ENCODE measurements at places on chromosomes 12 and 14.

DNA sequence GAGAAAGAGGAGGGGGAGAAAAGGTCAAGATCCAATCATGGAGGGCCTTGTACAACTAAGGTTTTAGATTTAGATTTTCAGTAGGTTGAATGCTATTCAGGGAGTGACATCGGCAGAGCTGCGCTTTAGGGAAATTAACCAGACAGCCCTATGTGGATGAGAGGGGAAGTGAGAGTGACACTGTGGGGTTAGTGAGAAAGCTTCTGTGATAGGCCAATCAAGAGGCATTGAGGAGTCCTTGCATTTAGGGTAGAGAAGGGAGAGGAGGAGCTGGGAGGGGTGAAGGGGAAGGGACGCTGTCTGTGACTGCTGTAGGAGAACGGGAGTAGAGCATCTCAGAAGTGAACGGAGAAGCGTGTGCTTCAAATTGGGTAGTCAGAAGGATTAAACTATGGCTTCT, 3.4 kb downstream of the HSD17B6 start:
- DNase-seq, result no peak

- DNase-seq, result no peak
Observed at GRCh38 chr14:99257673-99258221, 14.2 kb downstream of the BCL11B start.

GRCh38 chr12:6323995-6324711, 13.7 kb downstream of the PLEKHG6 start:
- DNase-seq, result no peak

- no peak for DNase-seq
Observed at GRCh38 chr12:64745980-64746379, 13.2 kb downstream of the GNS start.

GRCh38 chr12:10554756-10555481, 49.2 kb downstream of the EIF2S3B start:
- DNase-seq, result peak; percentile 52

DNA sequence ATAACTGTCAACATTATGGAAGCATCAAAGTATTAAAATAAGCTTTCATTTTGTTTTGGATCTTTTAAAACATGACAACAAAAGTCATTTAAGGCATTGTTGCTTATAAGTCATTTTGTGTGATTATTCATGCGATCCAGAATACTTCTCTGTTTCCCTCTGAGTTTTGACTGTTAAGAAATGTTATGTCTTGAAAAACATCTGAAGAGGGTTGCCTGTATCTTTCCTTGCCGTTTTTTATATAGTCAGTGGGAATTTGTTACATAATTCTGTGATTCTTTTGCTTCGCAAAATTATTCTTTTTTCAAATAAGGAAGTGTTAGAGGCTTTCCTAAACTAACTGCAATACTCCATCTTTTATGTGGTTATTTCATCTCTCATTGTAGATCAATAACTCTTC, 78.7 kb downstream of the SAMD4A start:
- no peak for DNase-seq

- no peak for DNase-seq
Observed at GRCh38 chr12:108886873-108887629, 7.2 kb downstream of the DAO start.

GRCh38 chr14:90405101-90405500, 8.3 kb downstream of the CALM1 start:
- no peak for DNase-seq

- DNase-seq, result no peak
Observed at GRCh38 chr12:2267703-2268470, 215.1 kb downstream of the CACNA1C start.

DNA sequence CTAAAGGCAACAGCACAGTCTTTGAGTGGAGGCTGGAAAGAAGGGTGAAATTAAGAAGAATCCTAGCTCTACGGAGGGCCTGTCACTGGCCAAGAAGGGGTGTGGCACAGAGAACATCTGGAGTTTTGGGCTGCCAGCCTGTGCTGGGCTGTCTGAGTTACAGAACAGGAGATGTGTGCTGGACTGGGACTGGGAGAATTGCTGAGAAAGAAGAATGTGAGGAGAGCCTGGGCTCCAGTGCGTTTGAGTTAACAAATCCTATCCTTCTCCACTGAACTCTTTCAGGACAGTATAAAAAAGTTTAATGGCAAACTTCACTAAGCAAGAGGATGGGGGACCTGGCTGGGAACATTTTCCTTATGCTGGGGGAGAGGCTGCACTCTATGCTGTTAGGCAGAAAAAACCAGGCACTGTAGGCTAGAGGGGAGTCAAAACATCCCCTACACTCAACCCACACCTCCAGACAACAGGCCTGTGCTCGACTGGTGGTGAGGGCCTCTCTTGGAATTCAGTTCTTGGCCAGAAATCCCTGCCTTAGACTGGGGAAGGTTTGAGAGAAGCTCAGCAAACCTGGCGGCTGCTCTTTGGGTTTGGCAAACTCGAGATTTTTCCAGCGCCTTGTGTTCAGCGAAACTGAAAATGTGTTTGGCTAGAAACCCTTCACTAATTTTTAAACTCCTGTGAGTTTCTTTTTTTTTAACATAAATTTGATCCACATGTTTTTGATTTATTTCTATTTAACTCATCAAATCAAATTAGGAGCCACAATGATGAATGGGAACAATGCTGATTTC, 217.3 kb downstream of the MON2 start:
- DNase-seq, result no peak

Data from CD4-positive, alpha-beta T cell treated with Interleukin-2 at 100 ng/mL for 4 hours (primary cell).